ENCODE measurements at places on chromosomes 11 and 22. TPM values are rescaled to one million over a fixed set of nuclear protein-coding genes. Genes with fewer than 3 reads are reported as not detected.

DNA sequence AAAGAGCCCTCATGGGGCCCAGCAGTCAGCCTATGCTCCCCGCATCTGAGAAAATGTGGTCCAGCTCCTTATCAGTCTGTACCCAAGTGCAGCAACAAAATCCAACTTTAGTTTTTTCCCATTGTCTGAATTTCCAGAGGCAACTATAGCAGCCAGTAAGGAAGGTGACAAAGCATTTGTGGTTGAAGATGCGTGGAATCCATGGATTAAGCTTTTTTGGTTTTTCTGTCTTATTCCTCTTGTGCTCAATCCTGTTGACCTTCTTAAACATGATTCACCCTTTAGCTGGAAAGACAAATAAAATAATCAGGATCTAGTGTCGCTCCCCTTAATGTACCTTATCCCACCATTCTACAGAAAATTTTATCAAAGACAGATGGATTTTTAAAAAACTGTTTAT, 14.3 kb downstream of the GDPD4 start:
- H3K36me3 ChIP-seq = no peaks in the 10 kb centered on the region
- DNase-seq = no peak
- no peak overlapping the region for H3K4me3 ChIP-seq
- no peaks in the 10 kb centered on the region for H3K4me1 ChIP-seq

DNA sequence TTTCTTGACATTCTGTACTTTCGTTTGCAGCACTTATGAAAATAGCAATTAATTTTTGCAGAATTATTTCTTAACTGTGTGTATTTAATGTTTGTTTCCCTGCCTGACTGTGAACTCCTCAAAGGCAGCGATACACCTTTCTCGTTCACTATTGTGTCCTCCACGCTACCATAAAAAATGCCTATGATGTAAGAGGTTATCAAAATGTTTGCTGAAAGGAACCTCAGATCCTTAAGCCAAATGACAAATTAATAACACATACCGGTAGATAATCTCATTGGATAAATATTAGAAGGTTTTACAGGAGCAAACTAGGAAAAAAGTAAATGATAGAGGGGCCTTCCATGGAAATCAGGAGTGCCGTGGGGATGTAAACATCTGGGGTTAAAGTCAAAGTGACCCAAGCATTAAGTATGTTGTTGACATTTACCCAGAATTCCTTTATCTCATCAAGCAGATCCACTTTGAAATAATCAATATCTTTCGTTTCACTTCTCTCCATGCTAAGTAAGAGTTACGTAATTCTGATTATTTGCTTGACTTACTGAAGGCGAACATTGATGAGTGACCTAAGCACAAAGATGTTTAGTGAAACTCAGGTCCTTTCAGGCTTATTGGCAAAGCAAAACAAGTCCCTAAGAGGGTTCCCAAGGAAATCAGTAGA, 2.6 kb upstream of the OOSP3 start:
- no peaks in the 10 kb centered on the region for H3K4me1 ChIP-seq
- no peak overlapping the region for H3K27ac ChIP-seq
- no peaks in the 10 kb centered on the region for H3K27me3 ChIP-seq
- no peak for DNase-seq
- H3K4me3 ChIP-seq = no peak overlapping the region
- no peaks in the 10 kb centered on the region for H3K36me3 ChIP-seq

- H3K36me3 ChIP-seq = no peaks in the 10 kb centered on the region
- H3K27ac ChIP-seq = no peak overlapping the region
- H3K4me1 ChIP-seq = no peaks in the 10 kb centered on the region
Observed at GRCh38 chr11:26677566-26677965, 44.3 kb downstream of the SLC5A12 start.

GRCh38 chr11:45270946-45271716, 15.0 kb downstream of the SYT13 start:
- H3K27me3 ChIP-seq = no peaks in the 10 kb centered on the region
- H3K36me3 ChIP-seq = no peaks in the 10 kb centered on the region
- peaks cover 3% of the 10 kb centered on the region for H3K4me1 ChIP-seq
- no peak overlapping the region for H3K4me3 ChIP-seq
- no peak for DNase-seq
- no peak overlapping the region for H3K27ac ChIP-seq

DNA sequence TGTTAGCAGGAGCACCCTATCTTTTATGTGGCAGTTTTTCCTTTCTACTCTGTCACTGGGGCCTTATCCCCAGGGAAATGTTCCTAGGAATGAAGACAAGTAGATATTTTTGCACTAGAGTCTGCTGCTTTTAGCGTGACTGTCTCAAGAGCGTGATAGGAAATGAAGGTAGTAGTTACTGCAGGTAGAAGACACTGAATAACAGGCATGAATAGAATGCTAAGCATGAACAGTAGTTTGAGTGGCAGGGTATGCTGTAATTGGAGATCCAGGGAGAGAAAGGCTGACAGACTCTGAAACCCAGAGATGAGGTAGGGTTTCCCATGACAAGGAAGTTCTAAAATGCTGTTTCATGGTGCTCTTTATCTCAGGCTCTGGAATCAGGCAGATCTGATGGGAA, 475.1 kb downstream of the NELL1 start:
- no peaks in the 10 kb centered on the region for H3K27me3 ChIP-seq
- DNase-seq = no peak
- no peaks in the 10 kb centered on the region for H3K36me3 ChIP-seq

Gene CASP5
- total RNA-seq = 1.6 TPM

Gene OR51A7
- not detected for total RNA-seq

Data from lung (tissue), 17 donors.